ENCODE measurements at places on chromosomes 7 and 10.

- DNase-seq: no peak
These were observed 92.8 kb downstream of the MCU start for GRCh38 chr10:72784551-72785351.

- DNase-seq: no peak
These were observed 39.1 kb downstream of the KCNH2 start for GRCh38 chr7:150939052-150939451.

DNA sequence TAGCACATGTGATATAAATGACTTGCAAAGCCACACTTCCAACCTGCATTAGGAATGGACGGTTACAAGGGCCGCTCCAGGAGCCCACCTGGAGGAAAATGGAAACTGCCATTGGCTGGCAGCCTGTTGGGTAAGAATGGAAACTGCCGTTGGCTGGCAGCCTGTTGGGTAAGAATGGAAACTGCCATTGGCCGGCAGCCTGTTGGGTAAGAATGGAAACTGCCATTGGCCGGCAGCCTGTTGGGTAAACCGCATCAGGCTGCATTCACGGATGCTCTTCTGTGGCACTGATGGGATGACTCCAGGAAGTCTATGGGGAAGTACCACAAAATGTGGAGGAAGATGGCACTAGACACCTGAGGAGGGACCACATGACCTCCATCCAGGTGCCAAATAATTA, 143.1 kb downstream of the DPP6 start:
- DNase-seq: no peak

- DNase-seq: peak; percentile 65
These were observed 83.3 kb downstream of the PAX2 start for GRCh38 chr10:100828738-100829096.

DNA sequence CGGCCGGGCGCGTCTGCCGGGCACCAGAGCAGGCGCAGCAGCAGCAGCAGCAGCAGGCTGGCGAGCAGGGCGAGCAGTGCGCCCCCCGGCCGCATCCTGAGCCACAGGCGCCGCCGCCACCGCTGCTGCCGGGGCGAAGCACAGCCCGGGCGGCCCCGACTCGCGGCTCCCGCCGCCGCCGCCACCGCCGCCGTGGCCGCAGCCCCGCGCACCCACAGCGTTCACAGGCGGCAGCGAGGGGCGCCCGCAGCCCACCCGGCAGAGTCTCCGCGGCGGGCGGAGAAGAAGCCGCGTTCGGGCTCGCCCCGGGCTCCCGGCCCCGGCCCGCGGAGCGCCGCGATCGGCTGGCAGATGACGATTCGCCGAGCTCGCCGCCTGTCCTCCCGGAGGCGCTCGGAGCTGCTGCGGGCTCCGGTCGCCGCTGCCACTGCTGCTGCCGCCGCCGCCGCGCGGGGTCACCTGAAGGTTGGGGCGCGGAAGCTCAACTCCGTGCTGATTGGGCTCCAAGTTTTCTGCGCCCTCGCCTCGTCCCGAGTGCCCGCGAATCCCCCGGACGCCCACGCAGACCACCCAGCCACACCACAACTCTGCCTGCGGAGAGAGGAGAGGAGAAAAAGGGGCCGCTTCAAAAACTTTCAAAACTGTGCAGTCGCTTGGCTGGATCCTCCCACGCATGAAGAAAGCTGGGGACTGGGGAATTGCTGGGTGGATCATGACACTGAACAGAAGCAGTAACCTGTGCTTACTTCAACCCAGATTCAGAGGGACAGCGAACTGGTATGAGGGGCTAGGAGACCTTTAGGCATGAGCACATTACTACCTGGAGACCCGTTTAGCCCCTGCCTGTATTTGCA, at the start of gene ST8SIA6:
Gene ST8SIA6 (minus strand): TSS at position 435 of the 854 bp plus-strand sequence. CDS start 340 bp downstream, at position 95.
- peak; percentile 70 for DNase-seq

GRCh38 chr10:46016811-46017210, 13.6 kb downstream of the NCOA4 start:
- no peak for DNase-seq

GRCh38 chr7:154929006-154929726, 73.8 kb downstream of the PAXIP1 start:
- DNase-seq: no peak

DNA sequence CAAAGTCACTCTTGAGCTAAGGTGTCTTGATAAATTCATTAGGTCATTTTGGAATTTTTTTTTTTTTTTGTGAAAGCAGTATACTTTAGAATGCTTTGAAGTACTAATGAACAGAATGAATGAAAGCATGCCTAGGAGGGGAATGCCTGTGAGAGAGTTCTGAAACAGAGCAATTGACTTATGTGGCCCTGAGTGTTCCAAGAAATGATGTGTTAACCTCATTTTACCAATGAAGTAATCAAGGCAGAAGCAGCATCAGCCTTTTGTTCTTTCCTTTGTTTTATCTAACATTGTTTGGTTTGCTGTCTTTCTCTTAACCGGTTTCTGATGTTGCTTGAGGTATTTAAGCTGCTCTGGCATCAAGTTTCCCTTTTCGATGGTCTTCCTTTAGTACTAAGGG, 154.6 kb upstream of the HGF start:
- DNase-seq: no peak

GRCh38 chr10:91071786-91072185, 148.7 kb upstream of the PCGF5 start:
- no peak for DNase-seq

DNA sequence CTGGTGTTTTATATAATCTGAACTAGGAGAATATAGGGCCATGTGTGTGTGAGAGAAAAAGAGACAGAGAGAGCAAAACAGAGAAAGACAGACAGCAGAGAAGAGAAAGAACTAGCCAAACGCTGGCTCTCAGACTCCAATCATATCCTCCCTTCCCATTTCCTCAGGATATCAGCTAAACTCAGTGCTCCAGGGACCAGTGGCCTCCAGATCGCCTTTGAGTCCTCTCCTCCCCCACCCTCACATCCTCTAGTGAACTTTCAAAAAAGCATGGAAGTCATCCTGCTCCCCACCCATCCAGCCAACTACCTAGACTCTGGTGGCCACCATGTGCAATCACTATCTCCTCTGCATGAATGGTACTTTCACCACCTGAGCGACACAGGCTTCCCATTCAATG, 386.1 kb upstream of the NPVF start:
- DNase-seq: no peak

GRCh38 chr7:42471573-42472174, 234.7 kb upstream of the GLI3 start:
- DNase-seq: no peak

GRCh38 chr7:73451780-73452398, 18.3 kb downstream of the FZD9 start:
- peak; percentile 41 for DNase-seq

DNA sequence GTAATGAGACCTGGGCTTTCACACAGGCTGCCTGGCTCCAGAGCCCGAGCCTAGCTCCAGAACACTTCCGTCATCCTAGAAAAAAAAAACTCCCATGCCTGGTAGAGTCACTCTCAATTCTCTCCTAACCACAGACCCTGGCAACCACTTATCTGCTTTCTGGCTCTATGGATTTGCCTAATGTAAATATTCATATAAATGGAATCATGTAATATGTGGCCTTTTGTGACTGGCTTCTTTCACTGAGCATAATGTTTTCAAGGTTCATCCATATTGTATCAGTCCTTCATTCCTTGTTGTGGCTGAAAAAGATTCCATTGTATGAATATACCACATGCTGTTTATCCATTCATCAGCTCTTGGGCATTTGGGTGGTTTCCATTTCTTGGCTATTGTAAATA, 167.7 kb upstream of the MKLN1 start:
- DNase-seq: no peak

DNA sequence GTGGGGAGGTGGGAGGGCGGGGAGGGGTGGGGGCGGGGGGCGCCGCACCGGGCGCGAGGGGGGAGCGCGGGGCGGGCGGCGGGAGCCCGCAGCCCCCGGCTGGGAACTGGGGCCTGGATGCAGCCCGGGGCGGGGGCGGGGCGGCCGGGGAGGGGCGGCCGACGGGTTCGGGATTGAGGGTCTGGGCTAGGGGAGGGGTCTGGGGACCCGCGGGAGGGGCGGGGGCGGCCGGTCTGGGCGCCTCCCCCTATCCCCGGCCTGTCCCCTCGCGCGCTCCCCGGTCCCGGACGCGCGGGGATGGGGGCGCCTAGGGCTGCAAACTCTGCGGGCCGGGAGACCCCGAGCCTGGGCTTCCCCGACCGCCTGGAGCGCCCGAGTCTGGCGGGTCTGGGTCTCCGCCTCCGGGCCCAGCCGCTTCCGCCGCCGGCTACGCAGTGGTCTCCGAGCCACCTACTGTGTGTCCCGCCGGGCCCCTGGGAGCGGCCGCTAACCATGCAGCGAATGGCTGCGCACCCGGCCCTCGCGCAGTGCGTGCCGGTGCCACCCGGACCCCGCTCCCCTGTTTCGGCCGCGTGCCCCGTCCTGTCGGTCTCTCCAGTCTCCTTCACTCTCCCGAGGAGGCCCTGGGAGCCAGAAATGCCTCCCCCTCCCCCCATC, 375 bp upstream of the FGF8 start:
- DNase-seq: no peak

- no peak for DNase-seq
These were observed 369.9 kb downstream of the WDR11 start for GRCh38 chr10:121221072-121221471.

DNA sequence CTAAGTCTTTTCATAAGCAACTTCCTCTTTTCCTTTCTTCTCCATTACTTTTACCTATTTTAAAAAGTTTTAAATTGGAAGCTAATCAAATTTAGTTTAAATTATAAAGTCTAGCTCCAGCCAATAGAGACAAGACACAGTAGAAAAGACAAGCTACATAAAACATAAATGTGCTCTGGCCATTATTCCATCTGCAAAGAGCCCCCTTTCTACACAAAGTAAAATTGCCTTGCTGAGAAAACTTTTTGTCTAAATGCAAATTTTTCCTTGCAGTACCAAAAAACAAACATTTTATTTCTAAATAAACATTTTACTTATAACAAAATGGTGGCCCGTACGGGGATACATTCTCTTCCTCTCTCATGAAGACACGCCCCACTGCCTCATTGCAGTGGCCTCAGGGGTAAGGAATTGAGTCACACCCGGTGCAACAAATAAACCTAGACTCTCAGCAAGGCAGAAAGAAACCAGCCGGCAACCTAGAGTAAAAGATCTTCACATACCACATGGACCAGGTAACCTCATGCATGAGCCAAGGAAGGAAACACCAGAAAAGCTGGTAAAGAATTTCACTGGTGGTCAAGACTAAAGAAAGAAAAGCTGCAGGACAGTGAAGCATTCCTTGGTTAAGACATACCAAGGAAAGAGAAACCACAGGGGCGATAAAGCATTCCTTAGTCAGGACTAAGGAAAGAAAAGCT, 71.6 kb upstream of the ZNF746 start:
- DNase-seq: no peak

DNA sequence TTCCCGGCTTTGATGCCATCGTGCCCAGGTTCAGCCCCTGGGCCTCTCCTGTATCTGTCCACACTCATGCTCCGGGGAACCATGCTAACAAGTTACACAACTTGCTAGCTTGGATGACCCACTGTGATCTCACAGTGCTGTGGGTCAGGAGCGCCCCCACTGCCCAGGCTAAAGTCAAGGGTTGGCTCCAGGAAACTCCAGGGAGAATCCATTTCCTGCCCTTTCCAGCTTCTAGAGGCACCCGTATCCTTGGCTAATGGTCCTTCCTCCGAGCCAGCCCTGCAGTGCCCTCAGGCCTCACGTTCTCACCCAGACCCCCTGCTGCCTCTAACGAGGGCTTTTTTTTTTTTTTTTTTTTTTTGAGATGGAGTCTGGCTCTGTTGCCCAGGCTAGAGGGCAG, 19.5 kb downstream of the AMZ1 start:
- DNase-seq: no peak

DNA sequence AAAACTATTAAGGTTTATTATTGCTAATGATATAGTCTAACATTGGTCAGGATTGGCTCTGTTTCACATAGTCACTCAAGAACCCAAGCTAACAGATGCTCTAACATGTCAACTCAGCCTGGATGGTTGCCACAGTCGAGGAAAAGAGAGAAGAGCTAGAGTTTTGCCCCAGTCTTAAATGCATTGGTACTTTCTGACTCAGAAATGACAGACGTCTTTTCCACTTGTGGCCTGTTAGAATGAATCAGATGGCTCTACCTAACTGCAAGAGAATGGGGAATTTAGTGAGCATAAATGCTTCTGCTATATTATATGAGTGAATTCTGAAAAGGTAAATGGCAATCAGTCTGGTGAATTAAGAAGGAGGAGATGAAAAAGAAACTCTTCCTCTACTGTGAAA, 13.9 kb downstream of the HECTD2 start:
- no peak for DNase-seq

DNA sequence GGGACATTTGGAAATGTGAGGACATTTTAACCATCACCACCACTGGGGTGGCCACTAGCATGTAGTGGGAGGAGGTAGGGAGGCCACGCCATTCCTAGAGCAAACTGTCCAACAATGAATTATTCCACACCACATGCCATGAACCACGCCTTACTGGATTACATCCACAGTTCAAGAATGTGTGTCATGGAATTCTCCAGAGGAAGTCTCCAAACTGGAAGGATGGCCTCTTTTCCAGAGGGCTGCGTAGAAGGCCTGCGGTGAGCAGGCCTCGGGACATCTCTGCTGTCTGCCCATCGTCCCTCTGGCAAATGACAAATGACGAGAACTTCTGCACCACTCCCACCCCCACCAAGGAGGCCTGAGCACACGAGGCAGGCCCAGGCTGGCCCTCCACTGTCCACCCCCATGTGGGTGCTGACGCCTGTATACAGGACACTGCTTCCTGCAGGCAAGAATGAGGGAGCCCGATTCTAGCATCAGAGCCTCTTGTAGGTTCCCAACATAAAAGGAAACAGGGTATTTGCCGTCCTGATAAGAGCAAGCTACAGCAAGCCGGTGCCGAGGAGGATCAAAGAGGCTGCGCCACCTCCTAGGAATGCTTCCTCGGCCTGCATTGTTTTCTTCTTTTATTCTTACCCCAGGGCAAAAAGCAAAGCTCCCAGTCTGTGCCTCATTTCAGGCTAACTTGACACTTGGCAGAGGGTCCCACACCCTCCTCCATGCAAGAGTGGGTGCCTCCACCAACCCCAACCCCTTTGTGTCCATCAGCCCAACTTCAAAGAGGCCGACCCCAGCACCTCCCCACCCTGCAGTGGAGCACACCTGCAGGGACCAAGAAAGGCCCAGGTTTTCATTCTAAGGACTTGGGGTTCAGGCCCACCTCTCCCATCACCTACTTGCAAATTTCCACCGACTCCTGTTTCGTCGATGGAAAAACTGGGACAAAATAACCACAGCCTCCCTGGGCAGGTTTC, 23.9 kb downstream of the TNS3 start:
- DNase-seq: no peak
